ENCODE measurements at places on chromosomes 5 and 9.
A peak's percentile ranks its signal among the peaks of the same experiment; 100 is the strongest.

DNA sequence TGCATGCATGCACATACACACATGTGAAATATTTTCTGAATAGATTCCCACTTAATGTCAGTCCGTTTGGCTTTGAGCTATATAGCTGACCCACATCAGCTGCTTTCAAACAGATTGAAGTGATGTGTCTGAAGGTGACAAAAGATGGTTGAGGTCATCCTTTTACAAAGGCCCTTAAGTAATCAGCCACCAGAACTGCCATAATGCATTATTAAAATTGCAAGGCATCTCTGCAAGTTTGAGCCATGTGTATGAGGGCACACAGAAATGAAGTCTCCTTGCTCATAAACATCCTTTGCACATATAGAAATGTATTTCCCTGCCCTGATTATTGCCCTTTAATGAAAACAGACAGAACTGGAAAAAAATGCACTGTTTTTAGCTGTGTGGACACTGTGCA is 1043.0 kb upstream of the C9orf72 start:
- DNase-seq: no peak

DNA sequence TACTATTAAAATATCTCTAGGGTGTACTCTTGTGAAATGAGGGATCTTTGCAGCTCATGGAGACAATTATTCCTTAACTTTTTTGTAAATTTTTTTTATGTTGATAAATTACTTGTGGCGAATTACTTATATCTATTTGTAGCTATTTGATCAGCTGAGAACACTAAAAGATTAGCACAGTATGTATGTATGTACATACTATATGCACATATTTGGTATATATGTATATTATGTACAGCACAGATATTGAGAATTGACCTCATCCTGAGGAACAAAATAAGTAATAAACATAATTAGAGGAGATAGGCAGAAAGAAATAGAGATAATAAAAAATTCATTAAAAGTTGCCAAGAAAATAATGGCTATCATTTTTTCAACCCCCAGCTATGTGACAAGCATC is 11.8 kb downstream of the CDKN2A start:
- no peak for DNase-seq

DNA sequence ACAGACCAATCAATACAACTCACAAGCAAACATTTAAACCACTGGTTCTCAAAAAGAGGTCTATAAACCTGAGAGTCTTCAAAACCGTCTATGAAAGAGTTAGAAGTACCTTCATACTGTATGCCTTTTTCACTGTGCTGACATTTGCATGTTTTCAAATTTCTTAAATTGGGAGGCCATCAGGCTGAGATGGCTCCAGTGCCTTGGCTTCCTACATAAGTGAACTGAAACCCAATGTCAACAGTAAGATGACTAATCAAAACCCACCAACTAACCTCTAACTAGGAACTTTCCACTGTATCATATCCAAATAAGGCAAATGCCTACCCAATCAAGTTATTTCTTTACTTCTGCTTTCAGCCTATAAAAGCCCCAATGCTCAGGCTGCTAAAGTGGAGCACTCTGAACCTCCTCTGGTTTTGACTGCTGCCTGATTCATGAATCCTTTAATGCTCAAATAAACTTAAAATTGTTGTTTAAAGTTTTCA is 35.1 kb downstream of the FAM13B start:
- DNase-seq: peak; percentile 5

DNA sequence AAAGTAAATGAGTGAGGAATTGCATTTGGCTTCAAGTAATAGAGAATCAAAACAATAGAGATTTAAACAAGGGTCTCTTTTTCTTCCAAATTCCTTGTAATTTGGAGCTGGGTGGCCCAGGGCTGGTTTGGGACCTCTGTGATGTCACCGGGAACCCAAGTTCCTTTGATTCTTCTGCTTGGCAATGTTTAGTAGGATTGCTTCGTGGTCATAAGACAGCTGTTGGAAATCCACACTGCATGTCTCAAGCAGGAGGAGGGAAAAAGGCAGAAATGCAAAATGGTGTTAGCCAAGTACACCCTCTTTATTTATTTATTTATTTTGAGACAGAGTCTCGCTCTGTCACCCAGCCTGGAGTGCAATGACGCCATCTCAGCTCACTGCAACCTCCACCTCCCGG is 72.6 kb upstream of the IL12B start:
- no peak for DNase-seq

DNA sequence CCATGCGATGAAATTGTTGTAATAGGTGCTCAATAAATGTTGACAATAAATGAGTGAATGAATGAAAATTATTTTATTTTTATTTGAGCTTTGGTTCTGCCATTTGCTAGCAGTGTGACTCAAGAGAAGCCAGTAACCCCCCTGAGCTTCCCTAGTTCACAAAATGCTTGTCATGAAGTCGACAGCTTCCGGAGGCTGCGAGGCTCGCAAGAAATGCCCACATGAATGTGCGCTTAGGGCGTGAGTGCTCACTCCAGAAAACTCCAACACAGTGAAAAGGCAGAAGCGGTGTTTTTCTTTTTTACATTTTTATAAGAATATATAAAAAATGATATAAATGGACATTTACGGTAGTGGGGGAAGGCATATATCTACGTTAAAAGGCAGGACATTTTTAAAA is 26.5 kb downstream of the CDKN2A start:
- DNase-seq: no peak

DNA sequence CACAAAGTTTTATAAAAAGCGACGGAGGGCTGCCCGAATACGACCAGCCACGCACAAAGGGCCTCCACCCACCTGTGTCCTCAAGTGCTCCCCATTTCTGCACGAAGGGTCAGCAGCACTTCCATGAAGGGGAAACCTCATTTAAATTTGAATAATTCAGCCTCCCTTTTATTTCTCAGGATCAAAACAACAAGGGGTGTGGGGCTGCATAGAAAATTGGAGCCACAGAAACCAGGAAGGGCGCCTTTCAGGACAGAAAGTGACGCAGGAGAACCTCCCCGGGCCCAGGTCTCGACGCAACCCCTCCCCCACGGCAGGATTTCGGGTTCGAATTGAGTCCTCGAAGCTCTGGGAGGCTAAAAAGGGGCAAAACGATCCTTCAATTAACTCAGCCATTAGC is 2.1 kb downstream of the NRARP start:
- no peak for DNase-seq

GRCh38 chr9:25677301-25678146 is 720 bp downstream of the TUSC1 start:
- DNase-seq: peak; percentile 87

- DNase-seq: no peak
Measured at GRCh38 chr9:128627127-128627715, 29.4 kb downstream of the DYNC2I2 start.

DNA sequence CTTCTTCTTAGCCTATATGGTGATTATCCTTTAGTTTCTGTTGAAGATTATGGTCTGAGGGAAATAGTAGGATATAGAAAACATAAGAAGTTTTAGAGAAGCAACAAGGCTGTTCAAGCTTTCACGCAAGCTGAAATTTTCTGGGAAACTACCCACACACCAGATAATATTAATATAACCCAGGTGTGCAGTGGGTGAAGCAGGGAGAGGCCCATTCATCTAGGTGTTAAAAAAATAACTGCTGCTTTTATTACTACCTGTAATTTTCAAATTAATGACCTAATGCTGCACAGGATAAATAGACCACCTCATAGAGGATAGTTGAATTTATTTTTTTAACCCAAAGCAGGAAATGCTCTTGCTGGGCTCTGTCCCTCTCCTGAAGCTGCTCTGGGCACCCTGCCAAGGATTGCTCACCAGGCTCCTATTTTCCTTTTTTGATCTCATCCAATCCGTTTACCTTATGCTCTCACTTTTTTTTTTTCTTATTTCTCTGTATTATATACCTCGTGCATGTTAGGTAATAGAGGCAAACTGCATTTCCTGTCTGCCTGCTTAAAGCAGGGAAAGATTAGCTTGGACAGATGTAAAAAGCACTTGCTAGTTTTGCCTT is 124.3 kb upstream of the SLC12A2 start:
- peak; percentile 81 for DNase-seq

DNA sequence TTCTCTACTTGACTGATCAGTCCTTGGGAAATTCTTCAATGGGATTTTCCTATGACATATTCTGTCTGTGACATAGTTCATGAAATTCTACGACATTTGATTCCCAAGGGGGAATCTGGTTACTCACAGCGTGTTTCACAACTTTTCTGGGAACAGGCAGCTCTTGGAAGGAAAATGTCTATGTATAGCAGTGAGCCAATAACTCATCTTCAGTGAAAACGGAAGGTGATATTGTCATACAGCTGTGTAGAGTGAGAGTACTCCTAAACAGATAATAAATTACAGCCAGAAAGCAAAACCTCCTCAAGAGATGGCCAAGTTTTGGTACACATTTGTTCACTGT is 91.4 kb downstream of the C9orf152 start:
- DNase-seq: peak; percentile 94

- peak; percentile 45 for DNase-seq
Measured at GRCh38 chr5:34676416-34676815, 20.3 kb downstream of the RAI14 start.

GRCh38 chr9:98021306-98022040 is 35.1 kb upstream of the NANS start:
- DNase-seq: peak; percentile 11

DNA sequence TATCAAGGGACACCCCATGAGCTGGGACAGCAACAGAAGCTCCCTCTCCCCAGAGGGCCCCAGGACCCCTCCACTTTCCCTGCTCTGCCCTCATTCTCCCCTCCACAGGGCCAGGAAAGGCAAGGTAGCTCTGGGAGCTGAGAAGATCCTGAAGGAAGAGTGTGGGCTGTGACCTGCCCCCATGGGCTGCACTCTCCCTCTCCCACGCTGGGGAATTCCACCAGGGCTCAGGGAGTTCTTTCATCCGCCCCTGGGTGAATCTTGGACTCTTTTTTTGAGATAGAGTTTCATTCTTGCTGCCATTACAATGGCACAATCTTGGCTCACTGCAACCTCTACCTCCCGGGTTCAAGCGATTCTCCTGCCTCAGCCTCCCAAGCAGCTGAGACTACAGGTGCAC is 73.8 kb downstream of the C9orf50 start:
- no peak for DNase-seq

DNA sequence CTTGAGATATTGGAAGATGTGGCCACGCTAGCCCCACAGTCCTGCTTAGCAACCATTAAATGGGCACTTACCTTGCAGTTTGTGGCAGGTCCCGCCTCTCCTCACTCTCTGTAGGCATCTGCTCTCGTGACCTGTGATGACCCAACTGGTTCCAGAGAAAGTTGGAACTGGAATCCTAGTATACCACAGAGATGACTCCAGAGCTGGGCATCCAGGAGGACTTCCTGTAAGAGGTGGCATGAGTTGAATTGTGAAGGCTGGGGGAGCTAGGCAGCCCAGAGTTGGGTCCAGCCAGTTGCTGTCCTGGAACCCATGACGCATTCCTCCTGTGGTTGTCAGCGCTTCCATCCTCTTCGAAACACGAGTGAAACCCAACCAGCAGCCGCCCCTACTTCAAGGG is 1.6 kb upstream of the ADAMTS2 start:
- DNase-seq: no peak

- DNase-seq: peak; percentile 25
Measured at GRCh38 chr5:57185313-57185712, 11.5 kb downstream of the GPBP1 start.

GRCh38 chr5:107496466-107496865 is 174.3 kb downstream of the EFNA5 start:
- DNase-seq: no peak

DNA sequence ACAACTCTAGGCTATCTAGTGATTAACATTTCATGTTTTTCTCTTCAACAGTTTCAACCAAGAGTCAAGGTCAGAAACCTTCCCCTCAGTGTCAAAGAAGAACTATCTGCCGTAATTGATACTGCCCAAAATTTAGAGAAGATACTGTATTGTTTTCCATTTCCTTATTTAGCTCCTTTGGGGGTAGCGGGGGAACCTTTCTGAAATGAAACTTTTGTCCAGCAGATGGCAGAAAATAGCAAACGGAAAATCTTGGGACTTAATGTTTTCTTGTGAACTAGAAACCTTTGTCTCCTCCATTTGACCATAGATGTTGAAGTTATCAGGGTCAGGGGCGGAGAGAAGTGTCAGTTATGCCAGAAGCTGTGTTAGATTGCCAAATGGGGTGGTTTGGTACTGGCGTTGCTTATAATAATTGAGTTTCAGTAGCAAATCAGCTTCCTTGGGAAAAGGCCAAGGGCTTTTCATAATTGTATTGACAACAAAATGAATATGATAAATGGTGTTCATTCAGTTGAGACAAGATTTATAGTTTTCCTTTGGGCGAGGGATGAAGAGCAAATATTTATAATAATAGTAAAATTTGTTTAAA is 101.7 kb upstream of the TLX3 start:
- peak; percentile 70 for DNase-seq

- no peak for DNase-seq
Measured at GRCh38 chr5:171647904-171648260, 137.7 kb upstream of the SMIM23 start.

DNA sequence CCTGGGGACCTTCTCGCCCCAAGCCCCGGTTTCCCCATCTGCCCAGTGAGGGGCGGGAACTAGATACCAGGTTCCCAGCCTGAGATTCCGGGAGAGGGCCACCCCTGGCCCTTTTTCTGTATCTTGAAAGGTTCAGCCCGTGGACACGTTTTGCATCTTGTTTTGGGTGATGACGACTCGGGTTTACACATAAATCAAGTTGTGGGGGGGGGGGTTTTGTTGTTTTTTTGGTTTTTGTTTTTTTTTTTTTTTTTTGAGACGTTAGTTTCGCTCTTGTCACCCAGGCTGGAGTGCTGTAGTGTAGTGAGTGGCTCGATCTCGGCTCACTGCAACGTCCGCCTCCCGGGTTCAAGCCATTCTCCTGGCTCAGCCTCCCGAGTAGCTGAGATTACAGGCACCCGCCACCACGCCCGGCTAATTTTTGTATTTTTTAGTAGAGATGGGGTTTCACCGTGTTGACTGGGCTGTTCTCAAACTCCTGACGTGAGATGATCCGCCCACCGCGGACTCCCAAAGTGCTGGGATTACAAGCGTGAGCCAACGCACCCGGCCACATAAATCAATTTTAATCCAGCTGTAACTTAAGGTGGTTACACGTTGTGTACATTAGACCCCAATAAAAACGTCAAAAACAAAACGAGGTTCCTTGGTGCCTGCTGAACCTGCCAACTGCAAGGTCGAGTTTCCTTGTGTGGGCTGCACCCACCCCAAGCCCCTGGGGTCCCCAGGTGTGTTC is 1.1 kb upstream of the BRD3 start:
- peak; percentile 30 for DNase-seq

- DNase-seq: no peak
Measured at GRCh38 chr5:122073864-122074263, 4.2 kb downstream of the LOX start.

DNA sequence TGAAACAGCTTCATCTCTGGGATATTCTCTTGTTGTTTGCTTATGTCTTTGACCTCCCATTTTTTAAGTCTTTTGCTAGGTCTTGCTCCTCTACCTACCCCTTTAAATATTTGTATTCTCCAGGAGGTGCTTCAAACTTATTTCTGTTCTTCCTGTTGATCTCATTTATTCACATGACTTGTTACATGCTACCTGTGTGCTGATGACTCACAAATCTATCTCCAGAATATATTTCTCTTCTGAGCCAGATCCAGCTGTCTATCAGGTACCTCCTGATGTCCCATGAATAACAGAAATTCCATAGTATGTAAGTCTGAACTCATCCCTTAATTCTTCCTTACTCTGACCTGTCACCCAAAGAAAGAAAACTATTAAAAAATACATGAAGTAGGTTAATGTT is 11.0 kb downstream of the NIPBL start:
- DNase-seq: no peak
